ENCODE measurements at places on chromosomes 3 and 15. TPM values are rescaled to one million over a fixed set of nuclear protein-coding genes. Genes with fewer than 3 reads are reported as not detected.

GRCh38 chr15:32033186-32033890 lies 3.0 kb downstream of the CHRNA7 start:
- no peak for DNase-seq

- DNase-seq, result no peak
Observed at GRCh38 chr3:49238274-49239127, 38.5 kb downstream of the C3orf62 start.

GRCh38 chr15:77495838-77496596 lies 75.3 kb downstream of the HMG20A start:
- DNase-seq, result no peak

DNA sequence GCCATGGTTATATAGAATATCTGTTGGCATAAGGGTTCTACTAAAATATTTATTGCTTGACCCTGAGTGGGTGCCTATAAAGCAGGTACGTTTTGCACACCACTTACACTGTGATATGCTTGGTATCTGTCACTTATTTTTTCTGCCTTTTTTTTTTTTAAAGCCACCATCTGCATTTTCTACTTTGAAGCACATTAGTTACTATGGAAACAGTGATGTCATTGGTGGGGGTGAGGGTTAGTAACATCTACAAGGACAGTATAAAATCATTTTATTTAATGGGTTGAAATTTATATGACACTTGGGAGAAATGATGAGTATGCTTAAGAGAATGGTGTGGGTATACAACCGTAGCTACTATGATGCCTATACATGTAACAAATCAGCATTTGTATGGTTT lies 25.6 kb downstream of the SLCO3A1 start:
- no peak for DNase-seq

- no peak for DNase-seq
Observed at GRCh38 chr3:14200276-14200675, 21.7 kb downstream of the LSM3 start.

- peak; percentile 50 for DNase-seq
Observed at GRCh38 chr3:64848822-64849221, 161.0 kb upstream of the ADAMTS9 start.

Gene TMC3
- 0.13 TPM for polyA plus RNA-seq

Gene PIF1
- polyA plus RNA-seq, result 9.1 TPM

Gene FSIP1
- 1.9 TPM for polyA plus RNA-seq

Gene CPN2
- 1.00 TPM for polyA plus RNA-seq

Gene PYGO1
- polyA plus RNA-seq, result 18.1 TPM

Measured in right renal pelvis (tissue), 4 donors.